ENCODE measurements at places on chromosomes 2 and 18.

- no peak for DNase-seq
These were observed 29.5 kb downstream of the MBOAT2 start for GRCh38 chr2:8974016-8974415.

GRCh38 chr2:73828389-73828817, 358 bp upstream of the STAMBP start:
- DNase-seq = no peak

- no peak for DNase-seq
These were observed 256.9 kb downstream of the CDH19 start for GRCh38 chr18:66346833-66347588.

- no peak for DNase-seq
These were observed 186.6 kb downstream of the C1D start for GRCh38 chr2:67876176-67876575.

DNA sequence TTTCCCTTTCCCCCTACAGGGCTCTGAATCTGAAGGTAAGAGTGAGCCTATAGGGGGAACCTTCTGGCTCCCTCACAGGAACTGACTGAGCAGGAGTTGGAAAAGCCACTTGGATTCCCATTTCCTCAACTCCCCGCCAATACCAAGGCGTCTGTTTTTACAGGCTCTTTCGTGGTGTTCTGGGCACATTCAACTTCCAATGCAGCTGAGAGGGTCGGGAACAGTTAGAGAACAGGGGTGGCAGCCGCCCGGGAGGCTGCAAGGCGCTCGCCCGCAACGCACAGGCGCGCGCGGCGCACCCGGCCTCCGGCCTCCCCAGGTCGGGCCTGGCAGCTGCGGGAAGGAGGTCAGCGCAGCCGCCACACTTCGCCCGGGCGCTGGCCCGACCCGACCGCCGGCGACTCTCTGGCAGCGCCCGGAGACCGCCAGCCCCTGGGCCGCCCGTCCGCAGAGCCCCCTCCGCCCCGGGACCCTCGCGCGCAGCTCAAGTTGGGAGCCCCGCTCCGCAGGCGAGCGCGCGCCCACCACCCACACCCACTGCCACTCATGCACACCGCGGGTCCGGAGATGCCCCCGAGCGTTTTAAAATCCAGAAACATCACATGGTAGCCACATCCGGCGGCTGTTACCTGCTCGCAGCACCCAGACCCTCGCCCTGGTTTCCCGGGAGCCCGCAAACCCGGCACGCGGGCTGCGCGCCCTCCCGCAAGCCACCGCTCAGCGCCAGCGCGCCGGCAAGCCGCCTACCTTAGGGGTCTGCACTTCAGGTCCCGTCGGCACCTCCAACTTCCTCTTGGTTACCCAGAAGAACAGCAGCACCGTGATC, 816 bp downstream of the GALNT14 start:
- no peak for DNase-seq

GRCh38 chr18:3447068-3447894, 2.7 kb upstream of the TGIF1 start:
- DNase-seq = no peak

DNA sequence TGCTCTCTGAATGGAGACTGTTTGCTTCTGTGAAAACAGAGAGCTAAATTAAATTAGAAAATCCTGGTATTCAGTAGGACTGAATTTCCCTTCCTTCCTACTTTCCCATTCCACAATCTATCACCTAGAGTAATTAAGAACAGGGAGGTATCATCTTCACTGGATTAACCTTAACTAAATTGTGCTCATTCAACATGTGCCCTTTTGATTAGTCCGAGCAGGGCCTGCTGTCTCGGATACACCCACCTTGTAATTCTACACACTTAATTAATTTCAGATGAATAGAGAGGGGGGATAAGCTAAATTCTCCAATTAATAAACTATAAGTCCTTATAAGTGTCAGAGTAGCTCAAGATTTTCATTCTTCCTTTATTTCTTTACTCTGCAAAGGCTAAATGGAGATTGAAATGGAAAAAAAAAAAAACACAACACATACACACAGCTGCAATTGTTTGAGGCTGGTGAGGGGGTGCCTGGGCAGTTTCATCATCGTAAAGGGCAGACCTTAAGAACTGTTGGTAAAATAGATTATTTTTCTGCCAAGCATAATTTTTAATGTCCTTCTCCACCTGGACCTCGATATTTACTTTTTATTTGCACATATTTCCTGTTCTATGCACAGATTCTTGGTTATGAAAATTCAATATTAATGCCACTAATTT, 157.1 kb upstream of the SIX2 start:
- DNase-seq = no peak

- DNase-seq = no peak
These were observed 192.2 kb upstream of the PXDN start for GRCh38 chr2:1936427-1936980.

DNA sequence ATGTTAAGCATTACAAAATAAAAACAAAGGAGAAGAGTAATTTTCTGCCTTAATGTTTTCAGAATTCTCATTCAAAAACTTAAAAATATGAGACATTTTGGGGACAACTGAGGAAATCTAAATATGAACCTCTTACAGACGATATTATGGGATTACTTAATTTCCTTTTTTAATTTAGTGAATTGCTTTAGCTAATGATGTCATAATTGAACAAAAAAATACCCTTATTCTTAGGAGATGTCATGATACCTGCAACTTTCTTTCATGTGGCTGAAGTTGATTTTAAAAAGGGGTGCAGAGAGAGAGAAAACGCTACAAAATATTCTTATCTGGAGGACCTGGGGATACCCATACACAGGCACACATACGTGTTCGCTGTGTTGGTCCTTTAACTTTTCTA, 129.3 kb downstream of the ZNF521 start:
- no peak for DNase-seq

DNA sequence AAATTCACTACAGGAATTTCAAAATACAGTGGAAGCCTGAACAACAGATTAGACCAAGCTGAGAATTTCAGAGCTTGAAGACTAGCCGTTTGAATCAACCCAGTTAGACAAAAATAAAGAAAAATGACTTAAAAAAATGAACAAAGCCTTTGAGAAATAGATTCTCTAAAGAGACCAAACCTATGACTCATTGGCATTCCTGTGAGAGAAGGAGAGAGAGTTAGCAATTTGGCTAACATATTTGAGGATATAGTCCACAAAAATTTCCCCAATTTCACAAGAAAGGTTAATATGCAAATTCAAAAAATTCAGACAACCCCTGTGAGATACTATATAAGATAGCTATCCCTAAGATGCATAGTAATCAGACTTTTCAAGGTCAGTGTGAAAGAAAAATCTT, 78.0 kb downstream of the MYO3B start:
- no peak for DNase-seq

DNA sequence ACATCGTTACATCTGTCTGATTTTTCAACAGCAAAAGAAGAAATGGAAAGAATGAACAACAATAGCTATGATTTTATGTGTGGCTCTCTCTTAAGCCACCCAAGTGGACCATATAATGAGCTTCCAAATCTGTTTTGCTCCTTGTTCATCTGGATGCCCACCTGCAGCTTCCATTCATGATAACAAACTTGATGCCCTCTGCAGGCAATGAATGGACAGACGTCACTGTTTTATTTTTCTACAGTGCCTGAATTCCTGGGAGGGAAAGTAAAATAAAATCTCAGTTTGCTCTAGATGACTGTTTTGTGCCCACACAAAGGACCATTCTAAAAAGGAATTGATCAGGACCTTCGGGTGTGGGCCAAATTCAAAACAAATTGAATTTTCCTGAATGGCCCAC, 5.0 kb downstream of the MREG start:
- no peak for DNase-seq

- DNase-seq = no peak
These were observed 1.1 kb downstream of the GREB1 start for GRCh38 chr2:11534746-11535484.

DNA sequence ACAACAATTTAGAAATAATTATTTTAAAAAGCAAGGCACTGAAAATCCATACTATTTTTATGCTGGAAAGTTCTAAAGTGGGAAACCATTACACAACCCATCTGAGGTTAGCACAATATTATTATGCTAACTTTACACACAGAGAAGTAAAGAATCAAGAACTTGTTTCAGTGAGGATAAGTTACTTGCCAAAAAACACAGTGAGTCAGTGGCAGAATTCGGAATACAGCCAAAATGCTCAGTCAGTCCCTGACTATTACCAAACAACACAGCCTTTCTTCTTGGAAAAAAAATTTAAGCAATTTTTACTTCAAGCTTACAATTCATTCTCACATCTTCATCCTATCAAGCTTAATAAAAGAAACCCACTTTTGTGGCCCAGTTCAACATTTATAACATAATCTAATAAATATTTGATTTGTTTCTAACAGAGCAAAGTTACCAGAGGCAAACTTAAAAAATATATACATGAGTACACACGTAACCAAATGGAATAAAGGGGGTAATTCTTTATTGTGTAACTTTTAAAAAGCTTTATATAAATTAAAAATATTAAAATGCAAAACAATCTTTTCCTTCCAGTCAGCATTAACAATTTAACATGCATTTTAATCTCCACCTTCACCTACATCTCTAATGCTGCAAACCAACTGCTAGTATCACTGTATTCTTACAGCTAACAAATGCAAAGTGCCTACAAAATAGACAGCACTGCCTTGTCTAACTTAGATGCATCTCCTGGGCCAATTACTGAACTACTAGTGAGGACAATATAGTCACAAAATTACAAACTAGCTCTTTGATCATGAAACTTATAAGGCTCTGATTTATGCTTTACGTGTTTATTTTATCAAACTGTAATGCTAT, 55.2 kb downstream of the CCDC88A start:
- DNase-seq = no peak

GRCh38 chr2:39145906-39146421, 25.1 kb upstream of the SOS1 start:
- no peak for DNase-seq

DNA sequence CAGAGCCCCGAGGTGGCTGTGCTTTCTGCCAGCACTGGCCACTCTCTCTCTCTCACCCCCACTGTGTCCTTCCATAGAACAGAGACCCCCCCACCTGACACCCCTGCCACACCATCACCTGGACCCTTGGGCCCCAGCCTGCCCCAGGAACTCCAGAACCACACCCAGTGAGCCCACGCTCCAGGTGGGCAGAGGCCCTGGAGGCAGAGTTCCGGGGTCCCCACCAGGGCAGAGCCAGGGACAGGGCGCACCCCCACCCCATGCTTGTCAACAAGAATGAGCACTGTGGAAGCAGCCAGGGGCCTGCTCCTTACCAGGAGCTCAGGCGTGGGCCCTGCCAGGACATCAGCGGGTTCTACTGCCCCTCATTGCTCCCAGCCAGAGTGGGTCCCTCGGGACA, 14.6 kb downstream of the PASK start:
- no peak for DNase-seq

DNA sequence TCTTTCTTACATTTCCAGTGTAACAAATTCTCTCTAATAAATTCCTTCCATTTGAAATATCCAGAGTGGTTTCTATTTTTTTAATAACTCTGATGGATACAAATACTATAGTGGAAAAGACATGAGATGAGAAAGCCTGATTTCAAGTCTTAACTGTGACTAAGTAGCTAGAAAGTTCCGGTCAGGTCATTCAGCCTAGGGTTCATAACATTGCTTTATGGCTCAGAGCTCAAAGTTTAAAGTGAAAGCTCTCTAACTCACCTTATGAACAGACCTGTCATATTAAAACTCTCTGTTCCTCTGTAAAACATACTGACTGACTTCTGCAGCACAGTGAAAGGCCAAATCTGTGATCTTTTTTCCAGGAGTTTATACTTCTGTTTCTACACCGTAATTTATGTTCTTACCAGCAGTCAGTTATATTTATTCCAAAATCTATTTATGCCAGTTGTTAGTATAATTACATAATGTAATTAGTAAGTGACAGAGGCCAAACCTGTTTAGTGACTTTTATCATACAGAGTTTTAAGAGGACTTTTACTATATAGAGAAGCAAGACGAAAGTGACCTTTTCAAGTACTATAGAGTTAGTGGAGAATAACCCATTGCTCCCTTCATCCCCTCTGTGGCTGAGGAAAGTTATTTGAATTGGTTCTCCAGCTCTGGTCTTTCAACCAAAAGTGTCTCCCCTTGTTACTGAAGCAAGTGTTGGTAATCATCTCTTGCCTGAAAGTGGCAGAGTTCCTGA, 118.8 kb upstream of the PDE1A start:
- DNase-seq = no peak

DNA sequence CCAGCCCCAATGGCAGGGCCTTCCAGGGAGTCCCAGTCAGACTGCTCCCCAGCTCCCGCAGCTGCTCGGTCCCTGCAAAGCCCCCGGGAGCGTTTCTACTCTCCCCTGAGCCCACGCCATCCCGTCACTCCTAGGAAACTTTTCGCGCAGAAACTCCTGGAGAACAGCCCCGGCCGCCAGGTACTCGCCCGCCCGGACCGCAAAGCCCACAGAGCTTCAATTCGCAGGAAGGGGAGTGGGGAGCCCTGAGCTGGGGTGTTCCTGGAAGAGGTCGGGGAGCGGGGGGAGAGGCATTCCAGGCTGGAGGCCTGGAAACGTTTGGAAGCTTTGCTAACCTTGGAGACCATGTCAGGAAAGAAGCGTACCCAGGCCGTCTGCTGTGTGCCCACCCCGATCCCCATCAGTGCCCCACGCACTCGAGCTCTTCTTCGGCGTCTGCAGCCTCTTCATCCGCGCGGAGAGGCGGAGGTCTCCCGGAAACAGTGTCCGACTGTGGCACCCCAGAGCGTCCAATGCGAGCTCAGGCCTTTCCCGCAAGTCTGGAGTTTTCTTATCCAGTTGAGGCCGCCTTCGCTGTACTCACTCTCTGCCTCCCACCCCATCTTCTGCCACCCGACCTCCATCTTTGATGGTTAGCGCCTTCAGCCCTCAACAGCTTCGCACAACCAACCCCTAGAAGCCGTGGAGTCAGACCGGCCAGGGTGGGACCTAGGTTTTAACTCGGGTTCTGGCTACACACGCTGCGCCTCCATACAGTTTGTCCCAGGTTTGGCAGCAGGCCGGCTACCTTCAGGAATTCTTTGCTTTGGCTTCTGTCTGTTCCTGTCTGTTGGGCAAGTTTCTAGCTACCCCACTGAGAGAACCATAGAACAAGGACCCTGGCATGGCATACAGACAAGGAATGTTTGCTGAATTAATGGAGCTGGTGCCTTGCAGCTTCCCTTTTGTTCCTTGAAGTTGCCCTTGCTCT, 3.7 kb downstream of the PCGF1 start:
- no peak for DNase-seq

- no peak for DNase-seq
These were observed 64.9 kb downstream of the CDH2 start for GRCh38 chr18:28112056-28112470.

GRCh38 chr2:189086710-189087109, 92.9 kb downstream of the COL5A2 start:
- DNase-seq = no peak

DNA sequence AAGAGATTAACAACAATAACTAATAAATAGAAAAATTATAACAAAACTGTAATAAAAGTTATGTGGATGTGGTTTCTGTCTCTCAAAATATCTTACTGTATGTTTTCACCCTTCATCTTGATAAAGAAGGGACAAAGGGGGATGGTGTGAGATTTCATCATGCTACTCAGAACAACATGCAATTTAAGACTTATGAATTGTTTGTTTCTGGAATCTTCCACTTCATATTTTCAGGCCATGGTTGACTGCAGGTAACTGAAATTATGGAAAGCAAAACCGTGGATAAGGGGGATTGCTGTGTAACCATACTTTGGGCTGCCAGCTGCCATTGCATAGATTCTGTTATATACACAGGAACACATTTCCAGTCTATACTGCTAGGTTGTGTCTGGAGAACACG, 45.6 kb downstream of the NEB start:
- DNase-seq = no peak

- DNase-seq = no peak
These were observed 3.3 kb upstream of the CNDP1 start for GRCh38 chr18:74531043-74531442.

- DNase-seq = no peak
These were observed 356.3 kb downstream of the PARD3B start for GRCh38 chr2:204901591-204901990.

- DNase-seq = no peak
These were observed 2.0 kb upstream of the ANKRD29 start for GRCh38 chr18:23664674-23665073.

Measured in activated CD8-positive, alpha-beta memory T cell treated with anti-CD3 and anti-CD28 coated beads for 1 hour (primary cell).